Activated T-cell treated with anti-CD3 and anti-CD28 coated beads, Interleukin-2, amount 50 U/mL, for 1 hour (primary cell): ENCODE measurements at places on chromosomes 5 and 9.

DNA sequence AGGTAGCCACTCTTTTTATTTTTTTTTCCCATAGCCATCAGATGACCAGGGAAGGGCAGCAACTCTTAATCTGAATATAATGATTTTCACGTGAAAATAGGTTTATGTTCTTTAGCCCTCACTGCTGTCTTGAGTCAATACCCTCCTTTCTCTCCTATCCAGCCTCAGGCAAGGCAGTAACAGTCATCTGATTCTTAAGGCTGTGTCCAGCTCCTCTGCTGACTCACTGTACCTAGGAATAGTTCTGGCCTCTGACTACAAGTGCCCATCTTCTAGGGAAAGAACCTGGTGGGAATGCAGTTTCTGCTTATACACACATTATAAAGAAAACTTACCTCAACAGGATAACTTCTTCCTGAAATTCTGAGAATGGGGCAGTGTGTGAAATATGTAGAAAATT is 30.7 kb downstream of the DHX29 start:
- no peak for DNase-seq

- DNase-seq: no peak
Observed at GRCh38 chr5:17361331-17361730, 136.7 kb upstream of the TAF11L2 start.

DNA sequence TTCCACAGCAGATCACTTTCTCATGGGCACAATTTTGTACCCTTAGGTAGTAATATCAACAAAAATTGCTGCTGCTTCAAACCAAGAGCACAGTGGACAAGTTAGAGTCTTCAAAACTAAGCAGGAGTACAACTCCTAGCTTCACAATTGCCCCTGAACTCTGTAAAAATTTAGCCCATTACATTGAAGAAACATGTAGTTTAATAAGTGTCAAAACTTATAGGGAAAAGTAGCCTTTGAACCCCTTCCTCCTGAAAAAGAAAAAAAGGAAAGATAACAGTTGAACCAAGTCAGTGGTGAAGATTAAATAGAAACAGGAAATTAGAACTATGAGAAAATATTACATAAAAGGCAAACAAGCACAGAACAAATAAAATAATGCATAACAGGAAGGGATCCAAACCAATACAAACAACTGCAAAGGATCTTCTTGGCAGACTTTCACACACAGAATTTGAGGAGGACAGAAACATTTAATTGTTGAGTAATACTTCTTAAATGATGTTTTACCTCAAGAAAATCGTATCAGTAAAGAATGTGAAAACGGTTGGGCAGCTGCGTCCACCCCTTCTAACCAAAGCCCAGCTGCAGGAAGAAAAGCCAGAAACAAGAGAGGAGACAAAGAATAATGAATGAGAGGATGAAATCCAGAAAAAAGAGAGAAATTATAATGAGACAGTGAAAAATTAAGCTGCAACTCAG is 636.0 kb downstream of the NR2F1-AS1 start:
- no peak for DNase-seq

GRCh38 chr5:150131461-150131860 is 24.2 kb downstream of the PDGFRB start:
- DNase-seq: no peak

GRCh38 chr5:14603141-14603540 is 21.5 kb downstream of the OTULINL start:
- no peak for DNase-seq

GRCh38 chr9:3929345-3930047 is 370.4 kb downstream of the GLIS3 start:
- no peak for DNase-seq

- no peak for DNase-seq
Observed at GRCh38 chr9:6051511-6051950, 36.1 kb upstream of the RANBP6 start.

GRCh38 chr5:455806-456205 is 12.8 kb downstream of the EXOC3 start:
- DNase-seq: peak; percentile 2
